ENCODE measurements at places on chromosomes 4 and X. TPM values are rescaled to one million over a fixed set of nuclear protein-coding genes. Genes with fewer than 3 reads are reported as not detected.
A peak's percentile ranks its signal among the peaks of the same experiment; 100 is the strongest.

DNA sequence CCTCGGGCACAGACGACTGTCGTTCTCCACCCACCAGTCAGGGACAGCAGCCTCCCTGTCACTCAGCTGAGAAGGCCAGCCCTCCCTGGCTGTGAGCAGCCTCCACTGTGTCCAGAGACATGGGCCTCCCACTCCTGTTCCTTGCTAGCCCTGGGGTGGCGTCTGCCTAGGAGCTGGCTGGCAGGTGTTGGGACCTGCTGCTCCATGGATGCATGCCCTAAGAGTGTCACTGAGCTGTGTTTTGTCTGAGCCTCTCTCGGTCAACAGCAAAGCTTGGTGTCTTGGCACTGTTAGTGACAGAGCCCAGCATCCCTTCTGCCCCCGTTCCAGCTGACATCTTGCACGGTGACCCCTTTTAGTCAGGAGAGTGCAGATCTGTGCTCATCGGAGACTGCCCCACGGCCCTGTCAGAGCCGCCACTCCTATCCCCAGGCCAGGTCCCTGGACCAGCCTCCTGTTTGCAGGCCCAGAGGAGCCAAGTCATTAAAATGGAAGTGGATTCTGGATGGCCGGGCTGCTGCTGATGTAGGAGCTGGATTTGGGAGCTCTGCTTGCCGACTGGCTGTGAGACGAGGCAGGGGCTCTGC is 7.9 kb upstream of the MSANTD1 start:
- no peak for DNase-seq

DNA sequence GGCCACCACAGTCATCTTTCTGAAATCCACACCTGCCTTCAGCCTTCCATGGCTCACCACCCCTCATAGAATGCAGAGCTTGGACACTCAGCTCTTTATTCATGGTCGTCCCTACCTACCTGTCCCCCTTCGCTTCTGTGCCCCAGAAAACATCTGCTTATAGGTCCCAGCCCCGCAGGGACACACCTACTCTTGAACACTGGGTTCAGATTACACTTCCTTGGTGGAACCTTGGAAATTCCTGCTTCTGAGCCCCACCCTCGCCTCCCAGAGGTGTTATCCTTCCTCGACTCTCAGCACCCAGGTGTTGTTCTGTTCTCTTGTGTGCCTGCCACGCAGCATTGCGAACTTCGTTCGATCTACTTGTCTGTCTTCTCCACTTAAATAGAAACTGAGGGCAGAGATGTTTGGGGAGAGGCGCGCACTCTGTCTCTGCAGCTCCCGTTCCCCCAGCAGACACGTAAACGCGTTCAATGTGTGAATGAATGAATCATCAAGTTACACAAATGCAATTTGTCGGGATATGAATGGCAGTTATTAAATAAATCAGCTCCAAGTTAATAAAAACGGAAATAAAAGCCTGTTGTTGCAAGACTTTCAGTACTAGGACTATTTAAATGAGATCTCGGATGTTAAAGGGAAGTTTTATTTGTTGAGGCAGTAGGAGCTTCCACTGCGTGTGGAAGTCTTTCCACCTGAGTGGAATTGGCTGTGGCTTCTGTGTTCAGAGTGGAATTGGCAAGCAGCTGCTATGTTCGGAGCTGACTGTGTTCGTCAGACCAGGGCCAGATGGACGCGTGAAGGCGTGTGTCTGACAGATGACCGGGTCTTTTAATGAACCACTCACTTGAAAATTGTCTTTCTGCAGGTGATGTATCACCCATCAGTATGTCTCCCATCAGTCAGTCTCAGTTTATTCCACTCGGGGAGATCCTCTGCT is 95.6 kb downstream of the STOX2 start:
- no peak for DNase-seq

DNA sequence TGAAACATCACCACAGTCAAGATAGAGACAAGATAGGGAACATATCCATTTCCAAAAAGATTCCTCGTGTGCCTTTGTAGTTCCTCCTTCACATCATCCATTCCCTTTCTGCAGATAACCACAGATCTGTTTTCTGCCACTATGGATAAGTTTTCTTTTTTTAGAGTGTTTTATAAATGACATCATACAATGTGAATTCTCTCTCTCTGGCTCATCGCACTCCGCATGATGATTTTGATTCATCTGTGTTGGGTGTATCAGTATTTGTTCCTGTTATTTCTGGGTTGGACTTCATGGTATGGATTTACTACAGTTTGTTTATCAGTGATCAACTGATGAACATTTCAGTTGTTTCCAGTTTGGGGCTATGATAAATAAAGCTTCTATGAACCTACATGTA is 23.2 kb upstream of the ANXA3 start:
- no peak for DNase-seq

DNA sequence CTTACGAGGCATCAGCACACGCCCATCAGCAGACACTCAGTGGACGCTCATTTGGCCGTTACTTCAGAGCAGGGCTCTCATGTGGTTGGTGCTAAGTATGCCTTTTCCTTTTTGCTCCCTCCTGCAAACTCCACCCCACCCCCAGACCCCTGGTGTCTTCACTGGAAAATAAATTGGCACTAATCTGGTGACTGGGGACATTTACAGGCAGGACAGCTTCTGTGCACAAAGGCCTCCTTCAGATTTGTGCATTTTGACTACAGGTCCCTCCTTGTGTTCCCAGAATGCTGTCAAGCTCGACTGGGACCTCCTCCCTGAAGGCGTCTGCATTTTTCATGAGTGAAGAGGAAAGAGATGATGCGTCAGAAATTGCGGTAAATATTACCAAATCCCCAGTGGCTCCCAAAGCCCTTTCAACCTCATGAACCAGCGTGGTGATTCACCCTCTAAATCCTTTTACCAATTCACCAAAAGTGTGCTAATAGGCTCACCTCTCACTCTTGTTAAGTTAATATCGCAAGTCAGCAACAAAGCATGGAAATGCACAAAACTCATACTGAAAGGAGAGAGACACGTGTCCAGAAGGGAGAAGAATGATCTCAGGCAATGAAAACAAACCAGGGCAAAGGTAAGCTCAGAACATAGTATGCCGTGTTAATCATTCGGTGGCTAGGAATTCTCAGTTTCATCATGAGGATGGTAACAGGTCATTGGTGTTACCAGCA is 119.0 kb downstream of the NKX6-1 start:
- no peak for DNase-seq

GRCh38 chrX:152900937-152901445 is 3.1 kb downstream of the ZNF185 start:
- no peak for DNase-seq

- DNase-seq = peak; percentile 4
Observed at GRCh38 chrX:77975755-77976154, 6.3 kb upstream of the PGAM4 start.

GRCh38 chr4:2041239-2042130 is 17.6 kb upstream of the NAT8L start:
- DNase-seq = peak; percentile 91

Gene PLAC1
- total RNA-seq = not detected

Gene PAQR3
- 32.7 TPM for total RNA-seq

All from stomach (tissue), 19 donors.